ENCODE measurements at places on chromosomes 11 and 22.

GRCh38 chr22:44057401-44057987, 33.4 kb downstream of the PARVB start:
- no peak for DNase-seq

GRCh38 chr11:10646681-10647355, 46.7 kb downstream of the IRAG1 start:
- DNase-seq, result no peak

DNA sequence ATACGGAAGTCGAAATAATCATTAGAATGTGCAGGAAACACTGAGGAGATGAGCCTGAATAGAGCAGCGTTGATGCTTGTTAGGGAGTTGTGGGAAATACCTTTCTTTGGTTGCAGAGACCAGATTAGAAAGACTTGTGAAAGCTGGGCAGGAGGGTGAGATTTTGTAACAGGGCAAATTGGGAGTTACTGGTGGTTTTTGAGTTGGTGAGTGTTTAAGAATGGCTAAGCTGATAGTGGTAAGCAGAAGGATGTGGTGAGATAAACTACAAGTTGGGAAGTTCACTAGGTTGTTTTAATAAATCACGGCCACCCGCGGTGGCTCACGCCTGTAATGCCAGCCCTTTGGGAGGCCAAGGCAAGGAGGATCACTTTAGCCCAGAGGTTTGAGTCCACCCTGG, 34.4 kb downstream of the MCAM start:
- no peak for DNase-seq

DNA sequence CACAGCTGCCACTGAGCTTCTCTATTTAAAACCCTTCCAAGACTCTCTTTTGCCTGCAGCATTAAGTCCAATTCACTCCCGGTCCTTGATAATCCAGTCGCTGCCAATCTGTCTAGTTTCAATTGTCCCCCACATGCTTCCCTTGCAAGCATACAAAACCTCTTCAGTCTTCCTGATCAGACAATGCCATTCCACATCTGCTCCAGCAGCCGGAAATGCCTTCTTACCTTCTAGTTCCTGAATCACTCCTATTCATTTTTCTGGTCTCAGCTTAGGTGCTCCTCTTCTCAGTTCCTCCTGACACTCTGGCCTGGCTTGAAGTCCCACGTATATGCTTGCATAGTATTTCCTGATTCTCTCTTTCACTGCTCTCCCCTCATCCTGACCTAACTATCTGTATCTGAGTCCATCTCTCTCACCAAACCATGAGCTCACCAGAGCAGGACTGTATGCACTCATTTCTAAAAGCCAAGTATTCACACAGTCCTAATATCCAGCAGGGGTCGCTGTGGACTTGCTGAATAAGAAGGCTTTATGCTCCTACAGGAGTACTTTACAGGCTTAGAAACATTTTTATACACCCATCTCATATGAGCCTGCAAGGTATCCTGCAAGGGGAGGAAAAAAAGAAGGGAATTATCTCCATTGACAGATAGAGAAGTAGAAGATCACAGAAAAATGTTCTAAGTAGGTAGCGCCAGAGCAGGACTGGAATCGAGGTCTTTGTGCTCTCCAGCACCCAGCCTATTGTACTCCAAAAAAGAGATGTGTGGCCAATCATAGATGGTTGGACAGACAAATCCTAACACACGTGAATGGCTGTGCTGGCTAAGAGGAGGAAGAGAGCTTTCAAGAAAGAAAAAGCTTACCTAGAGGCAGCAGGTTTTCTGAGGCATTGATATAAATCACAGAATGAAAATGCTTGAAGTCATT, 19.2 kb downstream of the XRRA1 start:
- peak; percentile 11 for DNase-seq

DNA sequence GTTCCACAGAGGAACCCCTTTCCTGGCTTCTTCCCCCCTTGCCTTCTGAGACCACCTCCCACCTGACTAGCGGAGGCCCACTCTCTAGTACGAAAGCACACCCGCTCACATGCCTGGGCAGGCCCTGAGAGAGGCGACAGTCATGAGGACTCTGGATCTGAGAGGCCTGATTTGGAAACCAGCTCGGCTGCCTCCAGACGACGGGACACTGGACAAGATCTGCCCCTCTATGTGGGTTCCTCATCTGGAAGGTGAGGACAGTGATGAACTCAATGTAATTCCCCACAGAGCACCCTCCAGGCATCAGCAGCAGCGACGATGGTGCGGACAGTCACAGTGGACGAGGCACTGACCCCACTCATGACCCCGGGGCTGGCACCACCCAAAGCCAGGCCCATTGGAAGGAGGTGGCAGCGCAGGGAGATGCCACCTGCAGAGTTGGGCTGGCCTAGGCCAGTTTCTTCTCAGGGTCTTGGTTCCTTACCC, 7.5 kb downstream of the SULT4A1 start:
- no peak for DNase-seq

- DNase-seq, result no peak
These were observed 27.7 kb upstream of the SMCO4 start for GRCh38 chr11:93570759-93571413.

All from NCI-H1417 treated with DMSO at 0.1 percent for 48 hours (cell line).